ENCODE measurements at places on chromosomes 4 and X.

DNA sequence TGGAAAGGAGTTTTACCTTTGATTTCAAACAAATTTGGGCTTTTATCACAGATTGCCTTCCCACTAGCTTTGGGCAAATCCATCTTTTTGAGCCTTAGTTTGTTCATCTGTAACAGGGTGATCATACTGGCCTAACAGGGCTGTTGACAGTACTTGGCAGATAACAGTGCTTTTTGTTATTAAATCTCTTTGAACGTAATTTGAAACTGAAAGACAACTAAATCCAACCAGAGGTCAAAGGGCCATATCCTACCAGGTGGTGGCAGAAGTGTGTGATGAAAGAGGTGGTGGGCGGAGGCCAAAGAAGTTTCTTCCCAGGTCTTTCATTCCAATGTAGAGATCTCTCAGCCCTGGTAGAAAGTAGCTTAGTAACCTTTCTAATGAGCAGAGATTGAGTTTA, 35.2 kb upstream of the TADA2B start:
- no peak for DNase-seq

- no peak for DNase-seq
These were observed 53.3 kb downstream of the CAMK2D start for GRCh38 chr4:113708250-113708649.

DNA sequence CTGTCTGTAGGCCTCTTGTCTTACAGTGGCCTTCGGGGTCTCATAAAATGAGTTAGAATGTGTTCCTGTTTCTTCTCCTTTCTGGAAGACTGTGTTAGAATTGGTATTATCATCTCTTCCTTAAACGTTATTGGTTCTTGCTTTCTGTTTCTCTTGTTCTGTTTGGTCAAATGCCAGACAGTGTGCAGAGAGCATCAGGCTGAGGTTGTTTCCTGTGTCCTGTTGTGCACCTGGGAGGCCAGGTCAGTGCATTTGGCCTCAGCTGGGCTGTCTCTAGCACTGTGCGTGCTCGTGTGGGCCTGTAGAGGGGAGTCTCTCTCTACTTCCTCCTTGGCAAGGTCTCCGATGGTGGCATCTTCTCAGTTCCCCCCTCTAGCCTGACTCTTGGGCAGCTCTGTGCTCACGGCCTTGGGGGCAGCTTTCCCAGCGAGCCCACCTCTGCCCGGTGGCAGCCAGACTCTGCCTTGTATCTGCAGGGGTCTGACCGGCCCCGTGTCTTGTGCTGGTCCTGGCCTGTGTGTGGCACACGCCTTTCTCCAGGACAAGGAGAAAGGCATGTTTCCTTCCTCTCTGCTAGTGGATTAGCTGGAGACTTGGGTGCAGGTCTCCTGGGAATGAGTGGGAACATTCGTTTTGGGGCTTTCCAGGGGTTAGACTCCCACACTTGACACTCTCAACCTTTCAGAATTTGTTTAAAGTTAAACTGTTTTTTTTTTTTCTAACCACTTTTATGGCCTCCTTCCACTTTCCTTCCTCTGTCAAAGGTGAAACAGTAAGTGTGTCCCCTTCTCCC, 62.3 kb downstream of the FAM193A start:
- peak; percentile 63 for DNase-seq

DNA sequence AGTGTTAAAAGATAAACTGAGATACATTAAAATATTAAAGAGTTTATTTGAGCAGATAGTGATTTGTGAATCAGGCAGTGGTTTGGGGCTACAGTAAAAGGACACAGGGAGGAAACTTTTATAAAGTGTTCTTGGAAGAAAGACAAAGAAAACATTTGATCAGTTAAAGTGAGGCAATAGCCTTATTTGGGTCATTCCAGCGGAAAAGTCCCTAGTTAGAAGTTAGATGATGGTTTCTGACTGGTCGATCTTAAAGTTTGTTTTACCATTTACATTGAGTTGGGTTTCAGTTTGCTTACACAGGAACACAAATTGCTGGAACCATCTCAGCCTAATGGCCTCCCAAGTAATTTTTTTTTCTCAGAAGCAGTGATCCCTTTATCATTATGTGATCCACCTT, 69.7 kb downstream of the PPP1R2C start:
- DNase-seq: no peak

DNA sequence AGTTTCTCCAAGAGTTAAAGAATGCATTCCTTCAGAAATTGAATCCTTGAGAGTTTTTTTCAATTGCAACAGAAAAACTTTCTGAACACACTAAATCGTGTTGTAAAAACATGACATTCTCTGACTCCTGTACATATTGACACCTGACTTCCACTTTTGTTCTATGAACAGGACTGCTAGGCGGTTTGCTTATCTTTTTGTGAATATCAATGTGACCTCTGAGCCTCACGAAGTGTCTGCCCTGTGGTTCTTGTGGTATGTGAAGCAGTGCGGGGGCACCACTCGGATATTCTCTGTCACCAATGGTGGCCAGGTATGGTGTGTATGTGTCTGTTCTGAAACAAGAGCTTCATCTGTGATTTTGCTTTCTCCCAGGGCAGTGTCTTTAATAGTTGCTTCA, 71.9 kb downstream of the MAOA start:
- no peak for DNase-seq

DNA sequence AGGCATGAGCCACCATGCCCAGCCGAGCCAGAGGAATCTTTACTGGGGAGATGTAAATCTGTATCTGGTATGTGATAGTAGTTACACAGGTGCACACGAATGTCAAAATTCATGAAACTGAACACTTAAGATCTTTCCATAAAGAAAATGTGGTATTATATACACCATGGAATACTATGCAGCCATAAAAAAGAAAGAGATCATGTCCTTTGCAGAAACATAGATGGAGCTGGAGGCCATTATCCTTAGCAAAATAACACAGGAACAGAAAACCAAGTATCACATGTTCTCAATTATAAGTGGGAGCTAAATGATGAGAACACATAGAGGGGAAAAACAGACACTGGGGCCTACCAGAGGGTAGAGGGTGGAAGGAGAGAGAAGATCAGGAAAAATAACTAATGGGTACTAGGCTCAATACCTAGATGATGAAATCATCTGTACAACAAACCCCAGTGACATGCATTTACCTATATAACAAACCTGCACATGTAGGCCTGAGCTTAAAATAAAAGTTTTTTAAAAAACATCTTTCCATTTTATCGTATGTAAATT, 7.8 kb downstream of the TMEM156 start:
- no peak for DNase-seq

- DNase-seq: no peak
These were observed 150.7 kb downstream of the PDGFC start for GRCh38 chr4:156820931-156821330.

DNA sequence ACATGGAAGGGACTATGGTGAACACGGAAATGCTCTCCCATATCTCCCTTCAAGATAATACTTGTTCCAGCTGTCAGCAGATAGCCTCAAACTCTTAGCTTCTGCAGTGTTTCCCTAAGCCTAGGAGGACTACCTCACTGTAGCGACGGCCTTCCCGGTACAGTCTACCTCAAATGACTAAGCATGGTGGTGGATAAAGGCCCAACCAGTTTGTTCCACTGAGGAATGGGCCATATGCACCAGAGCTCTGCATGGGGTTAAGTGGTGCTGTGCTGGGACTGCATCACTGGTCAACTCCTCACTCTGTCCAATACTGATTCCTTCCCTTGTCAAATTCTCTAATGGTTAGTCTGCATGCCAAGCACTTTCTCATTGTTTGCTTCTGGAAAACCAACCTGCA, 119.6 kb upstream of the GNPDA2 start:
- no peak for DNase-seq

- DNase-seq: no peak
These were observed 74.2 kb upstream of the CPEB2 start for GRCh38 chr4:14928035-14928434.

DNA sequence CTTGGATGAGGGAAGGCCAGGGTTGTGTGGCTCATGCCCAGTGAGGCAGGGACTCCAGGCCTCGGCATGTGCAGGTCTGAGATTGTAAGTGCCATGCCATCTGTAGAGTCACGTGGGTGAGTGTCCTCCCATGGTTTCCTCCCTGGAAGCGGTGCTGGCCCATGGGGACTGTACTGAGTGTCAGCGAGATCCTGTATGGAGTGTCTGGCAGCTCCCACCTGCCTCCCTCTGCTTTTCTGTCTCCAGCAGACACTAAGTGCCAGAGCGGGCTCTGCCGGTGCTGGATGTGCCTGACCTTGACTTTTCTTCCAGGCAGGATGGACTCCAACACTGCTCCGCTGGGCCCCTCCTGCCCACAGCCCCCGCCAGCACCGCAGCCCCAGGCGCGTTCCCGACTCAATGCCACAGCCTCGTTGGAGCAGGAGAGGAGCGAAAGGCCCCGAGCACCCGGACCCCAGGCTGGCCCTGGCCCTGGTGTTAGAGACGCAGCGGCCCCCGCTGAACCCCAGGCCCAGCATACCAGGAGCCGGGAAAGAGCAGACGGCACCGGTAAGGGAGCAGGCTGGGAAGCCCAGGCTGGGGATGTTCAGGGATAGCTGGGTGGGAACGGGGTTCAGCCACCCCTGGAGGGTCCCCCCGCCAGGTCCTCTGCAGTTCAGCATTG, 7.6 kb downstream of the WFS1 start:
- no peak for DNase-seq

- DNase-seq: no peak
These were observed 19.3 kb upstream of the ADD1 start for GRCh38 chr4:2824329-2824835.

- DNase-seq: no peak
These were observed 466.3 kb upstream of the FAM241A start for GRCh38 chr4:111678908-111679307.

Data from suppressor macrophage (primary cell).